ENCODE measurements at places on chromosomes 2 and 18. TPM values are rescaled to one million over a fixed set of nuclear protein-coding genes. Genes with fewer than 3 reads are reported as not detected.

Gene PFN4
- polyA plus RNA-seq, result 0.65 TPM

Gene GPR55
- polyA plus RNA-seq, result not detected

Gene TGFA
- 0.06 TPM for polyA plus RNA-seq

Gene GRB14
- polyA plus RNA-seq, result 0.29 TPM

Gene FBLN7
- polyA plus RNA-seq, result 1.6 TPM

Gene RPL31
- polyA plus RNA-seq, result 3,206 TPM

Gene CNGA3
- not detected for polyA plus RNA-seq

Gene GCG
- not detected for polyA plus RNA-seq

Gene TUBA4B
- polyA plus RNA-seq, result not detected

Gene CDCA7
- polyA plus RNA-seq, result 8.3 TPM

Gene CCDC142
- 4.5 TPM for polyA plus RNA-seq

Gene DCDC2C
- polyA plus RNA-seq, result not detected

Gene SKOR2
- not detected for polyA plus RNA-seq

Gene KCNK3
- polyA plus RNA-seq, result 0.13 TPM

Gene SIX2
- polyA plus RNA-seq, result 0.36 TPM

Gene EVA1A
- polyA plus RNA-seq, result 30.2 TPM

Gene MREG
- 1.7 TPM for polyA plus RNA-seq

Gene NDUFV2
- 124 TPM for polyA plus RNA-seq

Gene RFTN2
- 0.16 TPM for polyA plus RNA-seq

Gene LHCGR
- polyA plus RNA-seq, result not detected

Gene CABLES1
- polyA plus RNA-seq, result 4.3 TPM

Gene DLGAP1
- polyA plus RNA-seq, result 0.02 TPM

Gene CFAP221
- 0.12 TPM for polyA plus RNA-seq

Gene GRP
- 0.21 TPM for polyA plus RNA-seq

Gene LAMA1
- polyA plus RNA-seq, result 3.2 TPM

Gene COLEC11
- polyA plus RNA-seq, result 0.15 TPM

Gene ERBB4
- polyA plus RNA-seq, result not detected

Gene HTR2B
- polyA plus RNA-seq, result 1.8 TPM

Gene TMEM200C
- not detected for polyA plus RNA-seq

Gene TIGD1
- 1.7 TPM for polyA plus RNA-seq

Gene SERPINB4
- 0.06 TPM for polyA plus RNA-seq

Gene C1QL2
- polyA plus RNA-seq, result not detected

Gene RAB6C
- polyA plus RNA-seq, result not detected

Gene CTIF
- polyA plus RNA-seq, result 105 TPM

Gene ALPI
- polyA plus RNA-seq, result not detected

Gene RBMS1
- 80.1 TPM for polyA plus RNA-seq

Gene C2orf72
- polyA plus RNA-seq, result 0.17 TPM

Gene DYNAP
- not detected for polyA plus RNA-seq

Gene GALNT3
- polyA plus RNA-seq, result 2.4 TPM

Gene GLI2
- 8.1 TPM for polyA plus RNA-seq

Gene BUB1
- polyA plus RNA-seq, result 23.9 TPM

Gene RPRM
- not detected for polyA plus RNA-seq

Gene PHOSPHO2
- 1.4 TPM for polyA plus RNA-seq

Data from BJ (cell line).